ENCODE measurements at places on chromosomes 13 and 19.

DNA sequence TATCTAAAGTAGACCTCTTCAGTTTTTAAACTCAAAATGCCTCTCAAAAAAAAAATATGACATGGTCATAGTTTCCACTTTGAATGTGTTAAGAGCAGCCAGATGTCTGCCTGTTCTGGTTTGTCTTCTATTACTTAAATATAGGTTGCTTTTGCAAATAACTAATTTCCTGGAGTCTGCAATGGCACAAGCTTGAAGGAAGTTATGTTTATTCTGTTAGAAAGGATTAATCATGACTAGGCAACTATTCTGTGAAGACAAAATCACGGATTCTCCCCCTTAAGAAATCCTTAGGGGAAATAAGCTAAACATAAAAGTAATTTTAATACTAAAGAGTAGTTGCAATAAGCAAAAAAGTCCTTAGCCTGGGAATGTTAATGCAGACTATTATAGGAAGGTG is 26.3 kb downstream of the SKA3 start:
- DNase-seq = no peak

GRCh38 chr19:50669302-50670101 is 20.3 kb downstream of the C19orf81 start:
- no peak for DNase-seq

GRCh38 chr13:109974354-109974753 is 188.0 kb upstream of the IRS2 start:
- DNase-seq = no peak

- DNase-seq = no peak
Observed at GRCh38 chr19:40907968-40908735, 26.1 kb upstream of the CYP2A7 start.

DNA sequence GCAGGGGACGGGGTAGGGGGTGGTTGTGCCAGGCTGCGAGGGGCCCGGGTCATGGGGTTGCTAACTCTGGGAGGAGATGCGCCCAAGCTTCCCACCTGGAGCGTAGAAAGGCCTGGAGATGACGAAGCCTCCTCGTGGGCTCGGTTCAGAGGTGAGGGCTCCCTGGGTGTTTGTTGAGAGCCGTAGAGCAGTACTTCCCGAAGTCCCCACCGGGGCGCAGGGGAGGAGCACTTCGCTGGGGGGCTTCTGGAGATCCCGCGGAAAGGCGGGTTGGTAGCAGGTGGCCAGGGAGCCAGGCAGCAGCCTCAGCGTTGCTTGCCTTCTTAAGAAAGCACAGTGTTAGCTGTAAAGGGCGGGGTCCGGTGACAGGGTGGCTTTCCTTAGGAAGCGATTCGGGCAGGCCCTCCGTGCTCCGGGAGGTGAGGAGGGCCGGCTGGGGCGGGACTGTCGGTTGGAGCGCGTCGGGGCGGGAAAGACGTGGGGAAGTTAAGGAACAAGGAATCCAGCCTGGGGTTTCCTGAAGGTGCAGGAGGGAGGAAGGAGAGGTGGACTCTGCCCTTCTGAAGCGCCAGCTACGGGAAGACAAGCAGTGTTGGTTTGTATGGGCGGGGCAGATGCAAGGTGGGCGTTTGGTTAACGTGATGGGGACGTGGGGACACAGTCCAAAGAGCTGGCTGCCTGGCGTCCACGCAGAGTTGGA is 3.3 kb downstream of the VSTM2B start:
- DNase-seq = no peak

DNA sequence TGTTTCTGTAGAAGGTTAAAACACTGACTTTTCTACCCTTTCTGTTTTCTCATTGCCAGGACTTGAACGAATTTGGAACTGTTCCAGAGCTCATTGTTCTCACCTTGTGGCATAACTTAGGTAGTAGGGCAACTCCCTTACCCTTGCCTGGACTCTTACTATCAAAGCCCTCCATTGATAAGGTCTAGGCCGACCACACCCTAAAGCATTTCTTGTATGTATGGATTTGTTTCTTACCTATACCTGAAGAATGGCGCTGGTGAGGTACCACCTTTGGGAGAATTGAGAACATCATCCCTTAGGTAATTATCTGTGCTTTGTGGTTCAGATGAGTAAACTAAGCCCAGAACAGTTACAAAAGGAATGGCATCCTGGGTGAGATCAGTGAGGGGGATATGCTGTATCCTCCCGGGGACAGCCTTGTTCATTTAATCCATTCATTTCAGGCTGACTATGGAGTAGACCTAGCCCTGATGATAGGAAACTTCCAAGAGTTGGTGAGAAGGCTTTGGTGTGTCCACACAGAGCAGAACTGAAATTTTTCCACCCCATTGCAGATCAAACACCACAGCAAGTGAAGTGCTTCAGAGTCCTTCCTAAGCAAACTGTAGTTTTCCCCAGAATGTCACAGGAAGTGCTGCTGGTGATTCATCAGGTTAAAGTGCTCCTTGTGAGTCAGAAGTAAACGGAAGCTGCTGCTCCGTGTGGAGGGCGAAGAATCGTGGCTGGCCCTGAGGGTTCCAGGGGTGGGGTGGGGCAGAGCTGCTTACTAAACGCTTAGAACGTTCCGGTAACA is 113.0 kb downstream of the TEX26 start:
- DNase-seq = no peak

GRCh38 chr13:95250961-95251360 is 50.3 kb downstream of the ABCC4 start:
- DNase-seq = no peak

GRCh38 chr19:50500753-50501151 is 10.2 kb downstream of the JOSD2 start:
- no peak for DNase-seq

- no peak for DNase-seq
Observed at GRCh38 chr13:40863723-40864122, 74.3 kb downstream of the SLC25A15 start.

DNA sequence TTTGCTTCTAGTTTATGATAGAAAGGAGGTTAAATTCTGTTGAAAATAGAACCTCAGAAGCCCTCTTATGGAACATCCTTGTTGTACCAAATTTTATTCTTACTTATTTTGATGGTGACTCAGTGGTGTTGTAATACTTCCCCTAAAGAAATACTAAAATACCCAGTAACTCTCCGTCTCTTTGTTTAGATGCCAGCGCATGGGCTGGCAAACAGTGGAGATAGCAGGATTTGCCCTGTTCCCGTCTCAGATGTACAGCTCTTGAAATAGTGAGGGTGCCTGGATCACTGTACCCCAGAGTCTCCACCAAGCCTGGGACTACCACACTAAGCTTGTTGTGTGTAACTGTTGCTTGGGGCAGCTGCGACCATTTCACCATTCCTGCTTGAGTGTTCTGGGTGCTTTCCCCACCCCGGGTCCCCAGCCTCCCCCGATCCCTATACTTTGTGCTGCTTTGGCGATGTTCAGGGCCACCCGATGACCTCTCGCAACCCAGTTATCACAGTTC is 67.0 kb upstream of the TEX29 start:
- DNase-seq = no peak

DNA sequence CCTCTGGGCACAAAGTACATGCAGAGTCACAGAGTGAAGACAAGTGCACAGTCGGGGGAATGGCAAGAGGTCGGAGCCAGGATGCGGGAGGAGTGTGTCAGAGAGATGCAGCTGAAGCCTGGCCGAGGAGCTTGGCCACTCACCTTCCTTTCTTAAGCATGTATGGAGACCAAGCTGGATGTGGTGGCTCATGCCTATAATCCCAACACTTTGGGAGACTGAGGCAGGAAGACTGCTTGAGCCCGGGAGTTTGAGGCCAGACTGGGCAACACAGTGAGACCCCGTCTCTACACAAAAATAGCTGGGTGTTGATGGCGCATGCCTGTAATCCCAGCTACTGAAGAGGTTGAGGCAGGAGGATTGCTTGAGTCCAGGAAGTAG is 67.0 kb downstream of the LATS2 start:
- DNase-seq = no peak

- DNase-seq = no peak
Observed at GRCh38 chr13:93765811-93766210, 539.2 kb downstream of the GPC6 start.

- no peak for DNase-seq
Observed at GRCh38 chr19:4436231-4436630, 21.4 kb downstream of the UBXN6 start.

- DNase-seq = no peak
Observed at GRCh38 chr13:20869540-20869939, 33.0 kb downstream of the XPO4 start.

- DNase-seq = no peak
Observed at GRCh38 chr13:98563071-98563470, 13.8 kb downstream of the STK24 start.
